Cerebellar cortex (tissue), 1 donor: ENCODE measurements at places on chromosomes 5 and 9.

DNA sequence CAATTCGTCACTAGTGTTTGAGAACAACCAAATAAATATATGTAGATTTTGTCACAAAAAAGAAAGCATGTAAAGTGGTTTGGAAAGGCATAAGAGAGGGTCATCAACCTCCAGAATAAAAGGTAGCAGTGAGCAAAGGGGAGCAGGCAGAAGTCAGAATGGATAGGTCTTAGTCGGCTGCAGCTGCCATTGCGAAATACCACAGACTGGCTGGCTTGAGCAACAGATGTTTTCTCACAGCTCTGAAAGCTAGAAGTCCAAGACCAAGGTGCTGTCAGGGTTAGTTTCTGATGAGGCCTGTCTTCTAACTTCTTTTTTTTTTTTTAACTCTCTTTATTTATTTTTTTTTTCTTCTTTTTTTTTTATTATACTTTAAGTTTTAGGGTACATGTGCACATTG lies 208.1 kb upstream of the PIK3R1 start:
- no peak for DNase-seq

GRCh38 chr5:31194892-31195555 lies 1.5 kb downstream of the CDH6 start:
- no peak for DNase-seq

- no peak for DNase-seq
Observed at GRCh38 chr9:98879094-98879962, 64.4 kb upstream of the COL15A1 start.

DNA sequence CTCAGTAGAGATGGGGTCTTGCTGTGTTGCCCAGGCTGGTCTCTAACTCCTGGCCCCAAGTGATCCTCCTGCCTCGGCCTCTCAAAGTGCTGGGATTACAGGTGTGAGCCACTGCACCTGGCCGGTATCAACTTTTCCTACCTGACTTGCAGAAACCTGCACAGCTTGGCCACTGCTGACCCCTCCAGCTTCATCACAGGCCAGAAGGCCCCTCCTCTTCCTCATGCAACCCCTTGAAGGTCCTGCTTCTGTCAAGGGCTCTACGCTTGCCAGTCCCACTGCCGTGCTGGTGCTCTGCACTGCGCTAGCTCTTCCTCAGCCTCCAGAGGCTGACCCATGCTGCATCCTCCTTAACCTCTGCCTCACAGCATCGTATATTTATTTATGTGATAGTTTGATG lies 32.5 kb upstream of the RNU6ATAC start:
- DNase-seq = no peak

DNA sequence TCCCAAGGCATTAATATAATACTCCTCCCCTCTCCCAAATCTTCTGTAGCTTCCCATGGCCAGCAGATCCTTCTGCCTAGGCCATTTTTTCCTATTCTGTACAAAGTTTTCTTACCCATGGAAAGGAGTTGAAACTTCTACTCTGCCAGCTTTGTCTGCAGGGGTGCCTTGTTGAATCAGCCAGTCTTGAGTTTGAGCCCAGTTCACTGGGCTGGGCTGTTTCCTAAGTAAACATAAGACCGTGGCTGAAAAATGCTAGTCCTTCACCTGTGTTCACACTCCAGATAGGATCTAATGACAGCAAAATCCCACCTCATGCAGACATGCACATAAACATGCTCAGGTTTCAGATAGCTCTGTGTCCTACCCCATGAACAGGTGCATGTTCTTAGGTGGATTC lies 10.4 kb downstream of the TEX48 start:
- no peak for DNase-seq

DNA sequence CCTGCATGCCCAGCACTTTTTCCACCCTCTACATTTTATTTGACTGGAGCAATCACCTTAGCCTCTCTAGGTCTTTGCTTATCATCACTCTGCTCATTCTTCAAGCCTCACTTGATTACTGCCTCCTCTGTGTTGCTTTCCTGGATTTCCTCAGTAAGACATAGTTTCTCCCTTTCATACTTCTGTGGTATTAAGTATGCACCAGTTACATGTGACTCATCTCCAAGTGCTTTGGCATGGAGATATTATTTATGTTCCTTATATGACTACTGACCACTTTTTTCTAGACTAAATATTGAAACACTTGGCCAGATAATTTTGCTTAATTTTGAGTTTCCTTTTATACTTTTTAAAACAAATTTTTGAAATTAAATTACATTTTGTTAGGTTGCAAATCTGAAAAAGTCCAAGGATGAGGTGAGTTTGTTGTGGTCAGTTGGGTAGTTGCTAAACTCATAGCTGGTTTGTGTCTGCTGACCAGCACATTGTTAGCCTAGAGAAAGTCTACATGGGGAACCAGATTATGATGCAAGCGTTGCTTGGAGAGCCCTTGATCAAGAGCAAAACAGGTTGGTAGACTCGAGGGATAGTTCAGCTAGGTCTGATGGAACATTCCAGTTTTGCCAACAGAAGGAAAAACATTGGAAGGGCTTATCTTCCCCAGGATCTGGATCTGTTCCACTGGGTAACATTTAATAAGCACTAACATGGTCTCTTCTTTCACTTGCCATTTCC lies 140.2 kb downstream of the TMC1 start:
- DNase-seq = no peak

- DNase-seq = no peak
Observed at GRCh38 chr5:38046103-38046502, 206.3 kb upstream of the GDNF start.

GRCh38 chr5:53479590-53480415 lies 626 bp upstream of the FST start:
- DNase-seq = no peak

GRCh38 chr5:61689153-61689846 lies 357.2 kb downstream of the ZSWIM6 start:
- DNase-seq = no peak

DNA sequence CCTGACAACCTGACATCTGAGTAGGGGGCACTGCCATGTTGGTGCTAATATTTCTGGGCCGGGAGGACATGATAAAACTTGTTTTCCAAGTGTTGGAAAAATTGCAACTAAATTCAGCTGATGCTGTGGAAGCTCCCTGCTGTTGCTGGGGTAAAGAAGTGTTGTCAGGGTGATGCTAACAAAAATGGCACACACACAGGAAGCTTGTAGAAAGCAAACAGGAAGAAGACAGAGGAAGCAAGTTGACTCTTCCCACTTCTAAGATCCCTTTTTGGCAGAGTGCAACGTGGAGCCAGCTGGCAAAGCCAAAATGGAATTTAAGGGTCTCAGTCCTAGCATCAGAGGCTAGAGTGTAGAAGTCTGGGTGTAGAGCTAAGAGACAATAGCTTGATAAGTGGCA lies 11.3 kb upstream of the RIOK2 start:
- no peak for DNase-seq

DNA sequence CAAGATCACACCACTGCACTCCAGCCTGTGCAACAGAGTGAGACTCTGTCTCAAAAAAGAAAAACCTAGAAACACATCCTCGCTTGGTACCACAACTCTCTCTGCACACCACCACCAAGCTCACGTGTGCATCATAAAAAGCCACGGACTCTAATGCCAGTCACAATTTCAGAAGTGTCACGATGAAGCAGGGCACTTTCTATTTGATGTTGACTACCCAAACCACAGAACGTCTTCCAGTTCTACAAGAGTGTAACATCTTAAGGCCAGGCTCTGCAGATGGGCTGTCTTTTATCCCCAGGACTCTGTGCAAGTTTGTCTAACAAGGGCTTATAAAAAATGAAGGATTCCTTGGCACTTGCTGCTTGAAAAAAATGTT lies 22.9 kb downstream of the GFPT2 start:
- no peak for DNase-seq
